Tongue (tissue), 3 donors: ENCODE measurements at places on chromosomes 3 and 15. TPM values are rescaled to one million over a fixed set of nuclear protein-coding genes. Genes with fewer than 3 reads are reported as not detected.

Gene LRTM1
- total RNA-seq = 84.2 TPM

- no peak for DNase-seq
Observed at GRCh38 chr3:30673425-30674341, 67.3 kb downstream of the TGFBR2 start.

- DNase-seq = peak; percentile 92
Observed at GRCh38 chr3:46662771-46663551, 30.5 kb downstream of the ALS2CL start.

DNA sequence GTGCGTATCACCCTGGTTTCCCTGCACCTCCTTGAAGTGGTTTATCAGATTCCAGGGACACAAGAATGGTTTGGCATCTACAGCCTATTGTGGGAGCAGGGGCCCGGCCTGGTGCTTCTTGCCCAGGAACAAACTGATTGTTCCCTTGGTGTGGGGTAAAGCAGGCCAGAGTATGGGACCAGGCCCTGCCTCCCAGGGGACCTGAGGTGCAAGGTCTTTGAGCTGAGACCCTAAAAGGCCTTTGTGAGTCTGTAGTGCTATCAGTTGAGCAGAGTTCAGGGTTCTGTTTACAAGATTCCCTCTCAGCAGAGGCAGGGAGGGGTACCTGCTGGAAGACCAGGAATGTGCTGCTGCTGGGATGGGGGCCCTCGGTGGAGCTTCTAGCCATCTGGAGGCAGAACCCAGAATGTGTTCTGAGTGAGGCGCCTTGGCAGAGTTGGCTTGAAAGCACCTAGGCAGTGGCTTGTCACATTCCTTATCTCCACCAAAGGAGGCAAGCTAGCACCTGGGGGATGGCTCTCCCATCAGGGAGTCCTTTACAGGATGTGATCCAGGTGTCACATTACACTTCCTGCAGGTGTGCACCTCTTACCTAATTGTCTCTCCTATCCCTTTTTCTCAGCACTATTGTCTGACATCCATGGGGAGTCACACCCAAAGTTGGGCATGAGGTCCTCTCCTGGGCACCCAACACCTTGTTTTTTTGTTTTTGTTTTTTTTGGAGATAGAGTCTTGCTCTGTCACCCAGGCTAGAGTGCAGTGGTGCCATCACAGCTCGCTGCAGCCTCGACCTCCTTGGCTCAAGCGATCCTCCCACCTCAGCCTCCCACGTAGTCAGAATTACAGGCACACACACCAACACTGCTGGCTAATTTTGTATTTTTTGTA lies 13.1 kb downstream of the FLNB start:
- no peak for DNase-seq

DNA sequence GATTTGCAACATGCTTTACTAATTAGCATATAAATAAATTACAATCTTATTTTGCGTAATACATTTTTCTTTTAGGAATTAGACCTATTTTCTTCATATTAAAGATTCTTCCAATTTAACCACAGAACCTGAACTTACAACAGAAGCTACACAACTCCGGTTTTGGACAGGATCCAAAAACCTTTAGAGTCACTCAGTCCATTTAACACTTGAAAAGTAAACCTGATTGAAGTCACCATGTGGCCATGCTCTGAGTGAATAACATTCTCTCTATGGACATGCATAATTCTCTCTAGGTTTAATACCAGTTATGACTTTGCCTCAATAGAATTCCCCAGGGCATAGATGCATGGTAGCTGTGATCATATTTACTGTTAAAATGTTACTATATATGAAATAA lies 751.0 kb downstream of the VGLL3 start:
- DNase-seq = peak; percentile 55

- DNase-seq = no peak
Observed at GRCh38 chr3:34070831-34071585, 272.6 kb downstream of the PDCD6IP start.

- DNase-seq = no peak
Observed at GRCh38 chr15:46489276-46489675, 854.4 kb downstream of the SQOR start.

DNA sequence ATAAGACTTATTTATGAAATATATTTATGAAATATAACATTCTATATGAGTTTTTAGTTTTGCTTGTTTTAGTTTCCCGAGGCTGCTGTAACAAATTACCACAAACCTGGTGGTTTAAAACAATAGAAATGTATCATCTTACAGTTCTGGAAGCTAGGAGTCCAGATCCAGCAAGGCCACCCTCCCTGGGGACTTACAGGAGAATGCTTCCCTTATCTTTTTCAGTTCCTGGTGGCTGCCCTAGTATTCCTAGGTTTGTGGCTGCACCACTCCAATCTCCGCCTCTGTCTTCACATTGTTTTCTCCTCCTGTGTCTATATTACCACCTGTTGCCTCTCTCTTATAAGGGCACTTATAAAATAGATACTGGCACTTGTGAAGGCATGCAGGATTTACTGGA lies 877.8 kb downstream of the TUSC7 start:
- DNase-seq = no peak

DNA sequence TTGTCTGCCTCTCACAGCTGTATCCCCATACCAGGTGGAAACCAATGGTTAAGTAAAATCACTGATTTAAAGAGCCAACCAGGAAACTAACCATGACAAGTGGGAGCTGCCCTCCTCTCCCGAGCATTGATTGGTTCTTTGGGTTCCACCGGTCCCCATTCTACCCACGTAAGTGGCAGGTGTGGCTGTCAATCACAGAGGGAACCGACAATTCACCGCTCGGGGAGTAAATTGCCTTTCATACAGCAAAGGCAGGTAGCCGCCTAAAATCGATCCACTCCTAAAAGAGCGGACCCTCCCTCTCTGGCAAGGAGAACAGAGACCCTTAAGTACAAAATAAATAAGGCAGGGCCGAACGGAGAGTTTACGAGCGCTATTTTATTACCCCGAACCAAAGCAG lies 1.2 kb downstream of the ERC2 start:
- DNase-seq = peak; percentile 92

GRCh38 chr3:42257007-42257406 lies 9.0 kb downstream of the CCK start:
- no peak for DNase-seq

Gene DET1
- 12.1 TPM for total RNA-seq

- DNase-seq = no peak
Observed at GRCh38 chr15:74957476-74958035, 984 bp upstream of the RPP25 start.

Gene DOCK3
- 0.51 TPM for total RNA-seq

GRCh38 chr15:84606653-84607120 lies 5.9 kb downstream of the ZSCAN2 start:
- DNase-seq = no peak

- DNase-seq = peak; percentile 14
Observed at GRCh38 chr15:95259965-95260364, 1028.6 kb downstream of the MCTP2 start.

Gene PCSK6
- total RNA-seq = 10.6 TPM

- DNase-seq = no peak
Observed at GRCh38 chr3:170437176-170437575, 18.5 kb downstream of the CLDN11 start.

DNA sequence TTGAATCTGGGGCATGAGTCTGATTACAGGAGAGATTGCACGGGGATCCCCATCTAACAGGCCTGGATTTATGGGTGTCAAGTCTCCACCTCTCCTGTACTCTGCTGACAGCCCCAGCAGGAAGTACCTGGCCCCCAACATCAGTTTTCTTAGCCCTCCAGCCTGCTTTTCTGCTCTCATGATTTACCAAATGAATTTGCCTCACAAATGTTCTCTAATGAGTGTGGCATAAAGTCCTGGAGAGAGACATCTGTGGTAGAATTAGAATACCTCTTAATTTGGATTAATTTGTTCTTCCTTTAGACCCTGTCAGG lies 60.1 kb downstream of the FNDC3B start:
- no peak for DNase-seq

DNA sequence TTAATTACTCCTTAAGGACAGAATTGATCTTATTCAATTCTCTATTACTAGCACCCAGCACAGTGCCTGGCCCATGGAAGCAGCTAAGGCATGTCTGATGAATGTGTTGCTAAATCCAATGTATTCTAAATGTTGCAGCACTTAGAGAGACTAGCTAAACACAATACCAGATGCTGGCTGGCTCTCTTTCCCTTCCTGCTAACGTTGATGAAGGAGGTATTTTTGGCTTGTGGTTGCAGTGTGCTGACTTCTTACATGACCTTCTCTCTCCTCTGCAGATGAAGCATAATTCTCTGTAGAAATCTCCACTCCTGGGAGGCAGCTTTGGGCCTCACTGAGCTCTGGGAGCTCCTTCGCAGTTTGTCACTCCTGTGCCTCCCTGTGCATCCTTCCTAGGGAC lies 183.6 kb downstream of the PEX5L start:
- peak; percentile 34 for DNase-seq

Gene KY
- total RNA-seq = 222 TPM

DNA sequence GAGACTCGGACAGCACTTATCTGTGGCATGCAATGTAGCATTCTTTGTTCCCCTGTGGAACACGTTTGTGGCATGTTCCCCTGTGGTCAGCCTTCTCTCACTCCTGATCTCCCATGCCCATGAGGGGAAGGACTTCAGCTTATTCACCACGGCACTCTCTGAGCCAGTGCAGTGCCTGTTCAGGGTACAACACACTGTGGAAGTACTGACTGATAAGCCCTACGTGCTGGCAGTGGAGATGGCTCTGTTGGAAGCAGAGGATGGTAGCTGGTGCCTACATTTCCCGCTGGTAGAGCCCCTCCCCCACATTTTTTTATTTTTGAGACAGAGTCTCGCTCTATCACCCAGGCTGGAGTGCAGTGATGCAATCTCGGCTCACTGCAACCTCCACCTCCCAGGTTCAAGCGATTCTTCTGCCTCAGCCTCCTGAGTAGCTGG lies 43.5 kb upstream of the ETV5 start:
- DNase-seq = no peak

- DNase-seq = no peak
Observed at GRCh38 chr3:126208182-126208581, 27.8 kb upstream of the ALDH1L1 start.

Gene OSTN
- 9.5 TPM for total RNA-seq

DNA sequence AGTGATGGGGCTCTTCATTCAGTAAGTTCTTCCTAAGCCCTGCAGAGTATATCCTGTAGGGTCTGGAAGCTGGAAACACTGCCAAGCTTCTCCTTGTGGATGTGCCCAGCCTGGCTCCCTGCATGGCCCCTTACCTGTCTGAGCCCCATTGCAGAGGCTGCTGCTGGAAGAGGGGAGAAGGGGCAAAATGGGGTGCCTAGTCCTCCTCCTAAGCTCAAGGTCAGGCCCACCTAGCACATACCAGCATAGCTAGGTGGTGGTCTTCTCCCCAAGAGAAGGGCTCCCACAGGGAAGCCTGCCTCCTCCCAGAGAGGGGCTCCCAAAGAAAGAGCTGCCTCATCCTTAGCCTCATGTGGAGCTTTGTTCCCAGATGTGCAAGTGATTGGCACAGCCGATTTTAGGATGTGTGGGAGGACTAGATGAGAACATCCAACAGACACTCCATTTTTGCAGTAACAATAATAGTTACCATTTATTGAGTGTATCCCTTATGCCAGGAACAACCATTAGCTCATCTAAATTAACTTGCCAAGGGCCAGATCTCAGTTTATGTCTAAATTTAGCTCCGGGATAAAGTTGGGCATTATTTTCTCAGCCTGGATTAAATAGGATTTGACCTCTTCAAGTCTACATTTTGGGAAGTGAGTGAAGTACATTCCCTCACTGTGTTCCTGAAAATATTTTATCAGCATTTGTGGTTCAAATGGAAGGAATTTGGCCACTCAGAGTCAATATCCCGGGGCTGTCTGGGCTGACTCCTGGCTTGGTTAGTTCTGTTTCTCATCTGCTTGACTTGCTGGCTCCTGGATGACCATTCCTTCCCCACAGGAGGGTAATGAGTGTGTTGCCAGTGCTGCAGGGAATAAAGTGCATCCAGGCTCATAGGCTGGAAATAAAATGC lies 291.1 kb upstream of the ROPN1 start:
- peak; percentile 19 for DNase-seq

- DNase-seq = no peak
Observed at GRCh38 chr15:40360015-40360414, 2.0 kb downstream of the DISP2 start.

GRCh38 chr15:28888900-28889299 lies 3.1 kb downstream of the APBA2 start:
- DNase-seq = peak; percentile 37

DNA sequence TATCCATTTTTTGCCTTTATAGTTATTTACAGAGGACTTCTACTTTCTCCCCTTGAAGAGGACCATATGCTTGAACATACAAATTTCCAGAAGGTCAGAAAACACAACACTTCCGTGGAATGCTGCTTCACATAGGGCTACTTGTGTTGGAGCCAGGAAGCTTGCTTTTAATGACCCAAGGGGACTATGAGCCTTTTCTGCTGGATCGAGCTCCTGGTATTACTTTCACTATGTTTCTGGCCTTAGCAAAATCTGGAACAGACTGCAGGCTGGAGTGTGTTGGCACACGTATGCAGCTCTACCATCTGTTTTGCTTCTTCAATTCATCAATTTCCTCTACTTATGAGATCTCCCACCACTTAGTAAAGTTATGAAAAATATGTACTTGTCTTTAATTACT lies 69.3 kb upstream of the CBLB start:
- peak; percentile 91 for DNase-seq

DNA sequence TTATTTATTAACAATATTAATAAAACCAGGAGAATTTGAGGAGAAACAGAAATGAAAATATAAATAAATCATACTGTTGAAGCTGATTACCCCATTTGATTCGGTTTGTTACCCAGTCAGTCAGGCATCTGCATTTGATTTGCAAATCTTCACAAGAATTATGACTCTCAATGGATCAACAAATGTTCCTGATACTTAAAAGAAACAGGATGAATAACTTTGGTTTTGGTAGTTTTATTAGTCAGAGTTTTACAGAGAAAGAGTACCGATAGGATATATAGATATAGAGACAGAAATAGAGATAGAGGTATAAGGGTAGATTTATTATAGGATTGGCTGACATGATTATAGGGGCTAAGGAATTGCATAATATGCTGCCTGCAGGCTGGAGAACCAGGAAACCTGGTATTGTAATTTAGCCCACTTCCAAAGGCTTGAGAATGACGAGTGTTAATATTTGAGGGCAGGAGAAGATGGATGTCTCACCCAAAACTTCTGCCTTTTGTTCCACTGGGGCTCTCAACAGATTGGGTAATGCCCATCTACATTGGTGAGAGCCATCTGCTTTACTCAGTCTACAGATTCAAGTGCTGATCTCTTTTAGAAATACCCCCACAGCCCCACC lies 241.6 kb upstream of the COL8A1 start:
- no peak for DNase-seq

Gene GALNT15
- total RNA-seq = 5.5 TPM

Gene CPLX3
- not detected for total RNA-seq

DNA sequence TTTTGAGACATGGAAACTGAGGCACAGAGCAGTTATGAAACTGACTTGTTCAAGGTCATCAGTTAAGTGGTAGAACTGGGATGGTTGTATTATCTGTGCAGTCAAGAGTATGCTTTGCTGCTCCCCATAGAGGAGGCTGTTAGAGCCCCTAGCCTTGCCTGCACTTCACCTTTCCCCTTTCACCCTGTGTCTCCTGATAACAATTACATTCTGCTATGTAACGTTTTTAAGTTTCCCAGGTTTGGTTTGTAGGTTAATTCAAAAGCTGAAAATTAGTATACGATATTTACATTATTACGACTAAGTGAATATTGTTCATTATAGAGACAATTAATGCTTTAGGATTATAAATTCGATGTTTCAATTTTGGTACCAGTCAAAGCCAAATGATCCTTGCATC lies 89.9 kb downstream of the ECT2 start:
- no peak for DNase-seq

Gene FRMD5
- 1.1 TPM for total RNA-seq
